ENCODE measurements at places on chromosomes 7 and 10. TPM values are rescaled to one million over a fixed set of nuclear protein-coding genes. Genes with fewer than 3 reads are reported as not detected.

DNA sequence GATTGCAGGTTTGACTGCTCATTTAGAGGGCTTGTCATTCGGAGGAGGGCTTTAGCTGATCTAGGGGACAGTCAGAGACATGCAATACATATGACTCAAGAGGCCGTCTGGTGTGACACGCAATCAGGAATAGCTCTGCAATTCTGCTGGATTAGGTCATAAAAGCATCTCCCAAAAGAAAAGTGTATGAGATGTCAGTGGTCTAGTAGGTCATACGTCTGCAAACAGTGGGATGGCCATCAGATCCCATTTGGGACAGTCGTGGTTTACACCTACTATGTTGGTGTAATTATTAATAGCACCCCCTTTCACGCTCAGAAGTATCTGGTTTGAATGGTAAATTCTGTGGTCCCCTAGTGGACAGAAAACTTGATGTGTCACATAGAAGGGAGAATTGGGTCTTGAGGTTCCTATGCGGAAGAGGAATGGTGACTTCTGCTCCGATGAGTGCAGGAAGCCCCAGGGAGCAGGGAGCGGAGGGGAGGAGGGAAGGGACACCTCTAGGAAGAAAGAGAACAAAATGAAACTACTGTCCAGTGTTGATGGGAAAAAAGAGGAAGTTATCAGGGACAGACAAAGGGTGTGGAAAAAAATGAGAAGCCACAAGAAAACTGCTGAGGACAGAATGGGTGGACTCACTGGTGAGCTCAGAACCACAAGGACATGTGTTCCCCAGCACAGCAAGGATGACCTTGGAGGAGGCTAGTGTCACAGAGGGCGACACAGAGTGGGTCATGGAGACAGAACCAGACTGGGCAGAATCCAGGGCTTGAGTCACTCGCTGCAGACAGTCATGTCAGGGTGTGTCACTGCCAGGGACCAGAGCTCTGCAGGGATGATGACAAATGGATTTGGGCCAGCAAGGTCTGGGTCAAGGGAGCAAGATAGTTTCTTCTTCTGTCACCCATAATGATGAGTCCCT is 59.9 kb downstream of the MAP3K8 start:
- DNase-seq = peak; percentile 92

GRCh38 chr10:99852481-99853213 is 70.2 kb downstream of the ABCC2 start:
- DNase-seq = no peak

Gene VIPR2
- not detected for total RNA-seq

- DNase-seq = no peak
These were observed 254.8 kb downstream of the HTR7 start for GRCh38 chr10:90602862-90603610.

Gene FBXL15
- total RNA-seq = 3.6 TPM

Gene TFEC
- not detected for total RNA-seq

GRCh38 chr7:149822353-149822943 is 15.7 kb upstream of the ZNF862 start:
- DNase-seq = no peak

Gene DNAJC2
- total RNA-seq = 24.7 TPM

Gene CASTOR2
- 3.5 TPM for total RNA-seq

- DNase-seq = peak; percentile 62
These were observed 580 bp downstream of the ZNF775 start for GRCh38 chr7:150379441-150380379.

- DNase-seq = no peak
These were observed 71.2 kb downstream of the GRID1 start for GRCh38 chr10:86295351-86295750.

Gene MYOF
- 9.2 TPM for total RNA-seq

DNA sequence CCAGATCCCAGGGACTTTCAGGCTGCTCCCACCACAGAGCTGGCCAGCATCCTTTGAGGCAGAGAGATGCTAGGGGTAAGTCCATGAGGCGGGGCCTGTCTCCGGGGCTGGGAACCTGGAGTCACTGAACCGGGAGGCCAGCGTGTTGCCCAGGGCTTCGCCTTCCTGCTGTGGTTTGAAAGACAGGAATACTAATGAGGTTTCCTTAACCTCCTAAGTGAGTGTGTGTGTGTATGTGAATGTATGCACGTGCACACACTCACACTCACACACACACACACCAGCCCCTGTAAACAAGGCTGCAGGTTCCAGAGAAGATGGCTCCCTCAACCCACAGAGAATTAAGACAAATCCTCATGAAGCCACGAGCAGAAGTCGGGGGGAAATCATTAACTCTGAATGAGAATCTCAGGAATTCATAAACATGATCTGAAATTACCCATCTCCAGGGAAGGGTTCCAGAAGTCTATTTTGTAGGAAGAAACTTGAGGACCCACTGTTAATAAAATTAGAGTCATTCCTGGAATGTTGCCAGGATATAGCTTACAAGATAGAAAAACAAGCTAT is 20.3 kb upstream of the PFKP start:
- DNase-seq = no peak
